EL (cell line): ENCODE measurements at places on chromosomes 6 and 20.

GRCh38 chr6:134529921-134530320 lies 212.0 kb upstream of the SGK1 start:
- DNase-seq: peak; percentile 39

- peak; percentile 12 for DNase-seq
These were observed 98.0 kb downstream of the FNDC1 start for GRCh38 chr6:159267165-159267564.

- DNase-seq: peak; percentile 96
These were observed 68.7 kb upstream of the STMND1 start for GRCh38 chr6:17032988-17033634.

GRCh38 chr20:8127553-8128255 lies 4.4 kb upstream of the PLCB1 start:
- DNase-seq: no peak

DNA sequence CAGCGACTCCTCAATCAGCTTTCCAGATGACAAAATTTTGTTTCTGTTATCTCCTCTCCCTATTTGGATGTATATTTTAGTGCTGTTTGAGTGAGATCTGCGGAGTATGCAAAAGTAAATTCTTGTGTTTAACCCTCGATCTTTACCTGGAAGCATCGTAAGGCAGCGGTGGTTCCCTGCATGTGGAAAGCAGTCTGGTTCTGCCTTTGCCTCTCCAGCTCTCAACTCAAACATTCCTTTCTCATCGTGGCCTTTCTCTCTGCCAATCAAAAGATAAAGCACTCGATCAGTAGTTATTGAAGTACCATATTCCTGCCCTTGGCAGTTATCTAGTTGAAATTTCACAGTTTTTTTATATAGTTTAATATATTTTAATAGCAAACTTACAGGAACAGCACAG lies 44.0 kb upstream of the BTN3A2 start:
- no peak for DNase-seq

DNA sequence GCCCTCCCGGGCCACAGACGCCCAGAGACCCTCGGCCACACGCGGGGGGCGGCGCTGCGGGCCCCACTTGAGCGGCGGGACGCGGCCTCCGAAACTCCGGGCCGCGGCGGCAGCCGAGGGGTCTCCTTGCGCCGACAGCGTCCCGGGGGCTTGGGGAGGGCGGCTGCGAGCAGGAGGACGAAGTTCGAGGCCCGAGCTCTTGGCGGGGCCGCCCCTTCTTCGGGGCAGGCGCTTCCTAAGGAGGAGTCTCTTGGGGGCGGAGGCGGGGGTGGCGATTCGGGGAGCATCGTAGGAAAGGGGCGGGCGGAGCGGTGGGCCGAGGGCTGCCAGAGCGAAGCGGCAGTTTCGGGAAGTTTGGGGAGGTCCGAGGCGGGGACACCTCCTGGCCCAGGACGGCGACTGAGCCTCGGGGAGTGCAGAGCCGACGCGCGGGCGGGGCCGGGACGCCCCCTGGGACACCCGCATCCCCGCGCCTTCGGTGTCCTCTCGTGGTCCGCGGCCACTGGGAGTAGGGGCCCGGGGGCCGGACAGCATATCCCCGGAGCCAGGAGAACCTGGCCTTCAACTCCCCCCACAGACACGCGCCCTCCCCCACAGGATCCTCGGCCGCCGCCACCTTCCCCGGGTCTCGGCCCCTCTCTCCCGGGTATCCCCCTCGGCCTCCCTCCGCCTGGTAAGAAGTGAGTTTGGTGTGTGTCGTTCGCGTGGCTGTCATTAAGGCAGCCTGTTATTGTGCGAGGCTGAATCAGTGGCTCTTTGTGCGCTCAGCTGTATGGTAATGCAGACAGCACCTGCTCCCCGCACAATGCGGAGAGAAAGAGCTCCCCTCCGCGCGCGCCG lies 613 bp upstream of the DLL1 start:
- DNase-seq: peak; percentile 56

GRCh38 chr6:169238766-169239165 lies 14.9 kb downstream of the THBS2 start:
- DNase-seq: no peak
